ENCODE measurements at places on chromosomes 4 and X.

- DNase-seq = no peak
These were observed 183.7 kb downstream of the NR3C2 start for GRCh38 chr4:148258535-148258934.

DNA sequence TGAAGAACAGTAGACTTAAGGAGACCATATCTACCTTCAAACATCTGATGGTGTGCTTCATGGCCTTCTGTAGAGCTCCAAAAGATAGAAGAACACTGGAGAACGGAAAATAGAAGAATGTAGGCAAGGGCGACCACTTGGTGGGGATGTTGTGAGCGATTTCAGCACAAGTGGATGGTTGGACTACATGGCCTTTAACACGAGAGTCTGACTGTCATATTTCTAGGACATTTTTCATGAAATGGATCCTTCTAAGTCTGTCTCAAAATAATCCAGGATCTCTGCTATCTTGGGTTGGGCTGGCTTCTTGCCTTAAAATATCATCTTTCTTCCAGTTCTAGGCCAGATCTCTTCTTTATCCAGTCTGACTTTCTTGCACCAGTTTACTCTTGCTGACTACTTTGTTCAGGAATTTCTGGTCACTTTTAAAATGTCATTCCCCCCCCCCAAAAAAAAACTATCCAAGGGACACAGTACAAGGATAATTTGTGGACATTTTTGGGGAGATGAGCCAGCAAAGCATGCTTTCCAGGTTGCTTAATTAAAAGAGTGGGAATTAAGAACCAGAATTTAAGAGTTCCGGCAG is 1.2 kb upstream of the MID1IP1 start:
- DNase-seq = no peak

- DNase-seq = no peak
These were observed 10.4 kb downstream of the CSTF2 start for GRCh38 chrX:100830547-100830946.

DNA sequence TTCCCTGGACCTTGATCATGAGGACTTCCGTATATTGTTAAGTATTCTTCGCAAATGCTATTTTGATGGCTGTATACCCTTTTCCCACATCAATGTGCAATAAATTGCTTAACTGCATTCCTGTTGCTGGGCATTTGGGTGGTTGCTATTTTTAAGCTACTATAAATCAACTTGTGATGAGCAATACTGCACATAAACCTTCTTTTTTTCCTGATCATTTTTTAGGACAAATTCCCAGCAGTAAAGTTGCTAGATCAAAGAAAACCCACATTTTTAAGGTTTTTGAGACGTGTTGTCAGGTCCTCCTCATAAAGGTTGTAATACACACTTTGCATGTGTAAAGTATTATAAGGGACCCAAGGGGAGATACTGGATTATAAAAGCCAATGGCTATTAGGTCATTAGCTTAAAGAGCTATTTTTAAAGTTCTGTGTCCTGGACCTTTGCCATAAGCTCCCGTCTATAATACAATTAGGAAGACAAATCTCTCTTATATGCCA is 35.6 kb downstream of the LIMCH1 start:
- DNase-seq = no peak

GRCh38 chrX:69153060-69153730 is 12.1 kb downstream of the PJA1 start:
- DNase-seq = no peak

DNA sequence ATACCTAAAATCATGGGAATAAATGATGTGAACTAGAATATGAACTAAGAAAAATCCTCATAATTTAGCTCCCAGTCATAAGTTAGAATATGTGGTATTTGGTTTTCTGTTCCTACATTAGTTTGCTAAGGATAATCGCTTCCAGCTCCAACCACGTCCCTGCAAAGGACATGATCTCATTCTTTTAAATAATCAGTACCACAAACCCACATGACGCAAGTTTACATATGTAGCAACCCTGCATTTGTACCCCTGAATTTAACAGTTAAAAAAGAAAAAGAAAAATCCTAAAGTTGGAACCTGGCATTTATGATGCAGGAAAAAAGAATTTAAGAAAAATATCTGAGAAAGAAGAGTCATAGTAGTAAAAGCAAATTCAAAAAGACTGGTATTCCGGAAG is 13.3 kb downstream of the UBA6 start:
- no peak for DNase-seq

DNA sequence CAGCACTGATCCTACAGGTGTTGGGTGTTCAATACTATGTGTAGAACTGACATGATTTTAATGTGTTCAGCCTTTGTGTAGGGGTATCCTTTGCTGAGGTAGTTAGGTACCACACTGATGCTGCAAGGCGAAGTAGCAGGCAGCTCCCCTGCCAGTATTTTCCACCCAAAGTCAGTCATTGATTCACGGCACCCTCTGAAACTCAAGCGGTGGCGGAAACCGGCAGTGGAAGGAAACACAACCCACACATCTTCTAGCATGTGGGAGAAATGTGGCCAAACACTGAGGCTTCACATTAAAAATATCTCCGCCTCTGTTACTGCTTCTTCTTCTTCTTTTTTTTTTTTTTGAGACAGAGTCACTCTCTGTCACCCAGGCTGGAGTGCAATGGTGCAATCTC is 126.3 kb downstream of the AASDH start:
- DNase-seq = no peak

DNA sequence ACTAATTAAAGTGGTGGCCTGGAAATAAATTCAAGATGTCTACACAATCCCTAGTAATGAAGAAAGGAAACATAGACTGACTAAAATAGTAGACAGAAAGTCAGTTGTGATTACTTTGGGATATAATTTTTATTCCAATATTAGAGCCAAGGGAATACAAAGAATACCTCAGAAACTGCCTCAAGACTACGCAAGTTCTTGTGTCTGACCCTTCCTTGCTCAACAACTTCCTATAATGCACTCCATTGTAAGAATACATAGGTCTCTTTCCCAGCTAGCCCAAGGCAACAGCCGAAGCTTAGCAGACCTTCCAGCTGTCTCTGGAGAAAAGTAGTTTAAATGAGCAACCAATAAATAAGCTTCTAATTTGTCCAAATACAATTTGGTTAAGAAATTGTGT is 315.9 kb downstream of the IQCM start:
- no peak for DNase-seq

DNA sequence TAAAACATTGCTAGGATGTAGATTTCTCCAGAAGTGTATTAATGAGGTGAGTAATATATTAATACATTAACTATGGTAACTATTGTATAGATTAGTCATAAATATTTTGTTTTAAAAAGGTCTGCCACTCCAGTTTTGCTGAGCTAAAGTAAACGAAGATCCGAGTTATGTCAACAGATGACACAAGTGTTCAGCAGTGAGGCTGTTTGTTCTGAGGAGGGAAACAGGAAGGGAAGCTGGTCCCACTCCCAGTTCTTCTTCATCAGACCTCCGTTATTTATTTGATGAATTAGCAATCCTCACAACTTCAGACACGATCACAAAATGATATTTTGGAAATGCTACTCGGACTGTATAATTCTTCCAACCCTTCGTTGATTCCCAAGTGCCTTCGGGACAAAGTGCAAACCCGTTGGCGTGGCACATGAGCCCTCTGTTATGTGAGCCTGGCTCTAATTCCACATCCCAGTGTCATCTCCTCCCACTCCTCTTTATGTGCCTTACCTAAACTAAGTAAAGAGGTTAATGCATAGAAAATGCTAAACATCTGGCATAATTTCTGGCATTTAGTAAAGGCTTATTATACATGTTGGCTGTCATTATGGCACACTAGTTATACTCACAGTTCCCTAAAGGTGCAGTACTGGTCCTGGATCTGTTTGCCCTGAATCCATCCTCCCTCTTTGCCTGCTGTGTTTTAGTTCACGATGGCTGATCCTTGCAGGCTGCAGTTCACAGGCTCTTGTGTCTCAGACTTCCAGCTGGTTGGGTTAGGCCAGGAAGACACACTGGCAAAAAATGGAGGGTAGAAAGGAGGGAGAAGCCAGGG is 190.6 kb upstream of the LNX1 start:
- no peak for DNase-seq

DNA sequence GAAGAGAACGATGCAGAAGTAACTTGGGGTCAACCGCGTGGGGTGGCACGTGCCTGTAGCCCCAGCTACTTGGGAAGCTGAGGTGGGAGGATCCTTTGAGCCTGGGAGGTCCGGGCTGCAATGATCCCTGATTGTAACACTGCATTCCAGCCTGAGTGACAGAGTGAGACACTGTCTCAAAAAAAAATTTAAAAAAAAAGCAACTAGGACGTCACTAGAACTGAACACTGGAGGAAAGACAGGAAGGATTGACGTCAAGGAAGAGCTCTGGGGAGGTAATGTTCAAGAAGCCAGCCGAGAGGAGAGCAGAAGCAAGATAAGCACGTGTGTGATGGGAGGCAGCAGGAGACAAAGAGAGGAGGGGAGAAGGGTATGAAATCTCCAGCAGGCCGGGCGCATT is 28.7 kb downstream of the S100G start:
- DNase-seq = no peak

DNA sequence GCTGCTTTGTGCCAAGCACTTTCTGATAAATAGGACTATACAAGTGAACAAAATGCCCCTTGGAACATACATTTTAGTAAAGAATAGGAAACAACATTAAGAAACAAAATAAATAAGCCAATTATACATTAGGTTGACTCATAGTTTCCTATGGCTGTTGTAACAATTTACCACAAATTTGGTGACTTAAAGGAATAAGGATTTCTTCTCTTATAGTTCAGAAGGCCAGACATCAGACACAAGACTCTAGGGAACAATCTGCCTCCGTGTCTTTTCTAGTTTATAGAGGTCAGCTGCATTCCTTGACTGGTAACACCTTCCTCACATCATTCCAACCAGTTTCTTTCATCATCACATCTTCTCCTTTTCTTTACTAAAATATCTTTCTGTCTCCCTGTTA is 235.9 kb upstream of the PCDH18 start:
- DNase-seq = no peak

DNA sequence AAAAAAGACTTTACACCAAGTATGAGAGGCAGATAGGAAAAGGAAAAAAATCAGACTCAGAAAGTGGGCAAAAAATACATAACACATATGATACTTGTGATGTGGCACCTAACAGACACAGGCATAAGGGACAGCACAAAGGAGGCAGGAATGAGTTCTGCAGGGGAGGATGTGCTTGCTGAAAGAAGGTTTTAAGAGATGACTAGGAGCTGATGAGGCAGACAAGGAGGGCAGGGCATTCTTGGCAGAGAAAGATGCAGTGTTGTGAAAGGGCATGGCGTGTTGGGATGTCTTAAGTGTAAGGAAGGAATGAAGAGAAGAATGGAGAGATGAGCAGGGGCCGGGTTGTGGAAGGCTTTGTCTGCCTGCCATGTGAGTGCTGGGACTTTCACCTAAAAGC is 49.7 kb upstream of the TMEM154 start:
- no peak for DNase-seq

DNA sequence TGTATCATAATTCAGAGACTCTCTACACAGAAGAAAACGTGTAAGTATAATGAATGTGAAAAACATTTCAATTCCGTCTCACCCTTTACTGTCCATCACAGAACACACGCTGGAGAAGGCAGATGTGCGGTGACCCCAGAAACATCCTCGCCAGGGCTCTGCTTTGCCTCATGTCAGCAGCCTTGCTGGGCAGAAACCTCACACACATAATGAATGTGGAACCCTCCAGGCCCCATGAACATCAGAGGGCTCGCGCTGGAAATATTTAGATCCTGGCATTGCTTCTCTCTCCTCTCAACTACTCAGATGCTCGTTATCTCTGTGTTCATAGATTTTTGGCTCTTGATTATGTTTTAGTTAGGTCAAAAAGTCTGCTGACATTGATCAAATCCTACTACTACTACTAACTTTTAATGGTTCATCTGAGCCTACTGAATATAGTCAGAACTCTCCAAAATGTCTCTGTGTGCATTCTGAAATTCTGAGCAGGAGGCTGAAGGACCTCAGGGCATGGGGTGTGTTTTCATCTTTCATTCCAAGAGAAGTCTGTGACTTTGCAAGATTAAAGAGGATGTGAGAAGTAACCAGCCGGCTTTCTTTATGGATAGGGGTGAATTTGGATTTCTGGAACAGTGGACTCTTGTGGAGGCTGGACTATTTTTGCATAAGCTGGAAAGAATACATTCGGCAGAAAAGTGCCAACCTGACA is 27.0 kb downstream of the SMIM43 start:
- DNase-seq = no peak

DNA sequence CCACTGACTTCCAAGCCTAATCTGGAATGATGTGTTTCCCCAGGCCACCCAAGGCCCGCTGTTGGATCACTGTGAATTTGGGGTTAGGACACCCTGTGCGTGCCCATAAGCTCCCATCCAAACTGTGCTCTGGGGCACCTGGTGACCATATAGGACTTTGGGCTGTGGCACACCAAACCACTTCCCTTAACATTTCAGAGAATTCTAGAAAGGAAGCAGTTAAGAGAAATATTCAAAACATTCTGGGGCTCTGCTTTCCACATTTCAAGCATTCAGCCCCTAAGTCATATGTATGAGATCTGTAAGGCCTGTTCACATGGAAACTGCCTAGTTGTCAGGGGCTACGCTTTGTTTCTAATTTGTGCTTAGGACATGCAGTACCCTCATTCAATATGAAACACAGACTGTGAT is 14.4 kb downstream of the VGLL1 start:
- DNase-seq = no peak

- DNase-seq = no peak
These were observed 10.9 kb upstream of the TMPRSS11D start for GRCh38 chr4:67894659-67895058.

GRCh38 chr4:123378794-123379193 is 17.8 kb upstream of the SPRY1 start:
- DNase-seq = no peak

DNA sequence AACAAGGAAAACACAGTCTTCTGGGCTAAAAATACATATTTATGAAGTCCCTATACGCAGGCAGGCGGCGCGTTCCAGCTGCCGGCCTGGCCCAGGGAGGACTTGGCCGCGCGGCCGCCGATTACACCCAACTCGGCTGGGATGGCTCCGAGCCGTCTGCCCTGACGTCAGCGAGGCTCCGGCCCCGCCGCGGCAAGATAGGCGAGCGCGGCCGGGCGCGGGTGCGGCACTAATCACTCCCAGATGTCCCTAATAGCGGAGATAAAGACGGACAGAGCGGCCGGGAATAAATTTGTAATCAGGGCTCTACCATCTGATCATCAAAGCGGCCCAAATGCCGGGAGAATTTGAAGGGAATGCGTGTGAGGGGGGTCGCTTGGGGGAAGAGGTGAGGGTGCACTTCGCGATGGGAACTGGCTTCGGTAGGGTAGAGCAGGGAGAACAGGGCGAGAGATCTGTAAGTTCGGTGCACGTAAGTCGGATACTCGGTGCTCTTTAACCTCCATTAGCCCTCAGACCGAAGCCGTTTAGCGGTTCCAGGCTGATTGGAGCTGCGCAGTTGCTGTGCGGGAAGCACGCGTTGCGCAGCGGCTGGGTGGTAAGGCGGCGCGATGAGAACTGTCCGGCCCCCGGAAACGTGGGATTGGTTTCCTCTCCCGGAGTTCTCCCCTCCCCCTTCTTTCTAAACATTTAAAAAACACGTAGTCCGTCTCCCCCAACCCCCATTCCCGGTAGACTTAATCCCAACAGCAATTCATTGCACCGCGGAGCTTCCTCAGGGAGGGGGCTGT is 7.7 kb downstream of the HAND2 start:
- no peak for DNase-seq

- DNase-seq = no peak
These were observed 44.8 kb downstream of the PPP2R2C start for GRCh38 chr4:6427439-6428090.

- no peak for DNase-seq
These were observed 2329.9 kb downstream of the ARAP2 start for GRCh38 chr4:33914386-33914785.

Data from activated CD4-positive, CD25-positive, alpha-beta regulatory T cell treated with anti-CD3 and anti-CD28 coated beads, Interleukin-2, amount 50 U/mL, for 72 hours (primary cell).